ENCODE measurements at places on chromosomes 7 and 10. TPM values are rescaled to one million over a fixed set of nuclear protein-coding genes. Genes with fewer than 3 reads are reported as not detected.

DNA sequence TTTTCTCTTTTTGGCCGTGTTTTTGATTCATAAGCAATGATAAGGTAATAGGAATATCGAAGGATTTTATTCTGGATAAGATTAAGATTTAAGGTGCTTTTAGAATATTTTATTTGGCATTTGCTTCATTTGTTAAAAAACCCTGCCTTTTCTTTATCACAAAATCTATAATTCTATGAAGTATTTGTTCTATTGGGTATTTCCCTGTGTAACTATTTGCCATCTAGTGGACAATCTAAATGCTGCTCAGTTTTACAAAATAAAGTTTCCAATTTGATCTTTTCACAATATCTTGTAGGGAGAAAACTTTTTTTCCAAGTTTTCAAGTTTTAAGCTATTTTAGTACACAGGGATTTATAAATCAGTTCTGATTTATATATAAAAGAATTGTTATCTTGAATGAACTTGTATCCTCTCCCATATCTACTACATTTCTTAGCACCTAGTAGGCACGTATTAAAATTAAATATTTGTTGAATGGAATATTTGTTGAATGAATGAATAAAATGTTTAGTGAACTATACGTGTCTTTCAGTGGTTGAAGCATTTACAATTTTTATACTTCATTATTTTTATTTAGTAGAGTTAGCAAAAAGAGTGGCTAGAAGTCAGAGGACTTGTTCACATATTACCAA is 26.5 kb downstream of the ANKRD7 start:
- no peak overlapping the region for H3K4me3 ChIP-seq
- no peak for DNase-seq
- no peaks in the 10 kb centered on the region for H3K36me3 ChIP-seq
- H3K27ac ChIP-seq = no peak overlapping the region
- H3K4me1 ChIP-seq = no peaks in the 10 kb centered on the region

GRCh38 chr7:4406288-4407058 is 275.6 kb upstream of the FOXK1 start:
- no peaks in the 10 kb centered on the region for H3K4me1 ChIP-seq
- no peaks in the 10 kb centered on the region for H3K36me3 ChIP-seq
- H3K27me3 ChIP-seq = no peaks in the 10 kb centered on the region

- H3K27me3 ChIP-seq = no peaks in the 10 kb centered on the region
- peaks cover 30% of the 10 kb centered on the region for H3K4me1 ChIP-seq
- H3K27ac ChIP-seq = peak within 1 kb of the TSS; percentile 27
- peak; percentile 91 for DNase-seq
These were observed at the start of gene GSTK1 for GRCh38 chr7:143263266-143264195. Gene GSTK1, plus strand, starts transcription at chr7:143263441. Its CDS starts 73 bp downstream, at chr7:143263514.

DNA sequence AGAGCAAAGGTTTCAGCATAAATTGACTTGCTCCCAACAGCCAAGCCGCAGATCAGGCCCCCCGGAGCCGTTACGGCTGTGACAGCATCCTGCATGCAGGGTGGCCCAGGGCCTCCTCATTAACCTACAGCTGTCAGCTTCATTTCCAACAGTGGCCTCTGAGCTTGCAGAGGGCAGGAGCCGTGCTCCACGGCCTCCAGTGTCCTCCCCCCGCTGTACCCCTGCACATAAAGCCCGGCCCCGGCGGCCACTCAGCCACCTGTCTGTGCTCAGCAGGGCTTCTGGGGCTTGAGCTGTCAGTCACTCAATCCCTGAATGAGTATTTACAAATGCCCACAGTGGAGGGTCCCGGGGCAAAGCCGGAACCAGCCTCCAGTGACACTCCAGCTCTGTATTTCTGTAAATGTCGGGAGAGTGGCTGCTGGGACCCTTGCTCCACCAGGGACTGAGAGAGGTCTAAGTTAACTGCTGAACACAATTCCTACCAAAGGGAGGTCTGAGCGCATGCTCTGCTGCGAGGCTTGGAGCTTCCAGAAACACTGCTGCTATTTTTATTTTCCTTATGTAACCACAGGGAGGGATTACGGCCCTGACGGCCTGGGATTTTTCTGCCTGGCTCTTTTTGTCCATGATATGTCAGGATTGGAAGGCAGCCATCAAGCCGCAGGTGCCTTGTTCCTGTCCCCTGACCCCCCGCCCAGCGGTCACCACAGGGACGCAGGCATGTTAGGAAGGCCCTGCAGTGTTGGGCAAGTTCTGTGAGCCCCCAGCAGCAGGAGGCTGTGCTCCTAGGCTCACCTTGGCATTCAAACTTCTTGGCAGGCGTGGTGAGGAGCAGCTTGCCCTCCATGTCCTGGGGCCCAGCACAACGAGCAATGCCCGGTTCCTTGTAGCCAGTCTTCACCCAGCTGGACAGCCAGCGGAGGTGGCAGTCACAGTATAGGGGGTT is 165.0 kb downstream of the SLIT1 start:
- no peak overlapping the region for H3K4me3 ChIP-seq
- no peaks in the 10 kb centered on the region for H3K36me3 ChIP-seq
- H3K27ac ChIP-seq = peak overlapping the region; percentile 97
- H3K27me3 ChIP-seq = no peaks in the 10 kb centered on the region

DNA sequence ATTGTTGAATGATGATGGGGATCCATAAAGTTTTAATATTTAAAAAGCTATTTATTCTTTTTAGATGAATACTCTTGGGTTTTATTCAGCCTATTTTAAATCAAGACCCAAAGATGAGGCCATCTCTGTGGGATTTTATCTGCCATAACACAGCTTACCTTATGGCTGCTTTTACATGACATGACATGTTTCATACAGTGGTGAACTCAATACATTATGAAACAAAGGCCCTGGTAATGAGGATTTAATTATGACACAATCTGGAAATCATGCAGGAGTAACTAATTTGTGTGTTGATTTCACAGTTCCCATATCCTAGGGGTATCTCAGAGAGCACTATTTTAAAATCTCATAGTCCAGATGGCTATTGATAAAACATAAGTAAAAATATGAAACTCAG is 661.8 kb upstream of the FZD8 start:
- no peaks in the 10 kb centered on the region for H3K36me3 ChIP-seq
- H3K4me3 ChIP-seq = no peak overlapping the region
- H3K4me1 ChIP-seq = no peaks in the 10 kb centered on the region
- no peaks in the 10 kb centered on the region for H3K27me3 ChIP-seq

Gene VAX1
- total RNA-seq = not detected

DNA sequence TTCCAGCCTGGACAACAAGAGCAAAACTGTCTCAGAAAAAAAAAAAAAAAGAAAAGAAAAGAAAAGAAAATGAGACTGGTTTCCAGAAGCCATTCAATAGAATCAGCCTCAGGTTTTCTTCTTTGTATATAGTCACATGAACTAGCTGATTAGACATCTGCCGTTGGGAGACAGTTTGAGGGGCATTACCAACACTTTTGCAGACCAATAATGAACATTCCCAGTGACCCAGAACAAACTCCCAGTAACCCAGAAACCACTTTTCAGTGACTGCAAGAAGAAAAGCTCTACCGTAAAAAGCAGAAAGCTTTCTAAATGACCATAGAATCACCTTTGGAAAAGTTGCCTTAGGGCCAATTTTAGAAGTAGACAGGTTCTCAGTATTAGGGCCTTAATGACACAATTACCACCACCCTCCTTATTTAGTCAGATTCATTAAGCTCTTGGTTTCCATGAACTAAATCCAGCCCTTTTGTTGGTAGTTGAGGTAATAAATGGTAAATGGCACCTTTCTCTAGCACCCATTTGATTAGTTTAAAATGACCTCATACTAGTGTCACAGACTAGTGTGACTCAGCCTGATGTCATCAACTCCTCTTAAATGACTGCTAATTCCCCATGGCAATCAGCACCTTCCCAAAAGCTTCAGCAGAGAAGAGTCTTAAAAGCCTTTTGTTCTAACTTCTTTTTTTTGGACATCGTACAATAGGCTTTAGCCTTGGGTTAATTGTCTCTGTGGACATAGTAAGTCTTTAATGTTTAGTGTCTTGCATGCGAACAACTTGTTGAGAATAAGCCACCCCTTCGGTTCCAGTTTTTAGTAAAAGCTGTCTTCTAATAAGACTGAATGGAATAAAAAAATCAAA is 33.6 kb upstream of the XRCC2 start:
- H3K36me3 ChIP-seq = no peaks in the 10 kb centered on the region
- H3K4me1 ChIP-seq = peaks cover 6% of the 10 kb centered on the region
- no peak overlapping the region for H3K27ac ChIP-seq
- no peak for DNase-seq
